ENCODE measurements at places on chromosomes 7 and 10.
A peak's percentile ranks its signal among the peaks of the same experiment; 100 is the strongest.

- DNase-seq = peak; percentile 90
Observed at GRCh38 chr7:114922026-114922651, at the start of gene MDFIC. MDFIC (plus strand) TSS chr7:114922094; CDS start chr7:114923034, 940 bp downstream.

DNA sequence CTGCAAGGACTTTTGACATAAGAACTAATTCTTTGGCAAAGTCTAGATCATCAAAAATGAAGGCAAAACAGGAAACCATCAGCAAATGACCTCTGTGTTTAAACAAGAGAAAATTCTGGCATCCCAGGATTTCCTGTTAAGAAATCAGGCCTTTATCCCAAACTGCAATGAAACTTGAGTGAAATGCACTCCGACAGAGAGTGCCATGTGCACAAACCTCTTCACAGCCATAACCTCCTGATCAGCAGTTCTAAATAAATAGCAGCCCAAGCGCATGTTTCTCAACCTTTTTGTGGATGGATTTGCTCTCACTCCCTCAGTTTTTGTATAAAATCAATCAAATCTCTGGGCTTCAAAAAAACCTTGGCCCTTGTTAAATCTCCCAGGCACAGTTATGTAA, 107.7 kb upstream of the EEPD1 start:
- DNase-seq = peak; percentile 37

- peak; percentile 88 for DNase-seq
Observed at GRCh38 chr10:44978570-44979280, at the start of gene DEPP1. DEPP1 (minus strand) TSS chr10:44978809; CDS start chr10:44978030, 779 bp downstream.

DNA sequence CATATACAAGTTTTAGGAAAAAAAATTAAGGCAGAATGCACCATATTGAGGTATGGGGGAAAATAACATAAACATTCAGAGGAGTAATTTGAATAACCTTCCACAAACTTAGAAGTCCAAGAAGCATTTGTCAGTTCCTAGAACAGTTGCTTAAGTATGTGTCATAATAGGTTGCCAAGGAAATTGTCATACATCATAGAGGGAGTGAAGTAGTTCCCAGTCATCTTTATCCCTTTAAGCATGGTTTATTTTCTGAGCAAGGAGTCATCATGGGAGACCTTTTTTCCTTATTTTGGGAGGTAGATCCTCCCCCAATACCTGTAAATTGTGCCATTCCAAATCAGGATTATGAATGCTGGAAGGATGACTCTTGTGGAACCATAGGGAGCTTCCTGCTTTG, at the start of gene SSMEM1:
Gene SSMEM1, plus strand, starts transcription at position 219 of the 400 bp plus-strand sequence. Its CDS starts 51 bp downstream, at position 270.
- peak; percentile 92 for DNase-seq

GRCh38 chr10:101671453-101671852, 23.5 kb downstream of the FBXW4 start:
- no peak for DNase-seq

DNA sequence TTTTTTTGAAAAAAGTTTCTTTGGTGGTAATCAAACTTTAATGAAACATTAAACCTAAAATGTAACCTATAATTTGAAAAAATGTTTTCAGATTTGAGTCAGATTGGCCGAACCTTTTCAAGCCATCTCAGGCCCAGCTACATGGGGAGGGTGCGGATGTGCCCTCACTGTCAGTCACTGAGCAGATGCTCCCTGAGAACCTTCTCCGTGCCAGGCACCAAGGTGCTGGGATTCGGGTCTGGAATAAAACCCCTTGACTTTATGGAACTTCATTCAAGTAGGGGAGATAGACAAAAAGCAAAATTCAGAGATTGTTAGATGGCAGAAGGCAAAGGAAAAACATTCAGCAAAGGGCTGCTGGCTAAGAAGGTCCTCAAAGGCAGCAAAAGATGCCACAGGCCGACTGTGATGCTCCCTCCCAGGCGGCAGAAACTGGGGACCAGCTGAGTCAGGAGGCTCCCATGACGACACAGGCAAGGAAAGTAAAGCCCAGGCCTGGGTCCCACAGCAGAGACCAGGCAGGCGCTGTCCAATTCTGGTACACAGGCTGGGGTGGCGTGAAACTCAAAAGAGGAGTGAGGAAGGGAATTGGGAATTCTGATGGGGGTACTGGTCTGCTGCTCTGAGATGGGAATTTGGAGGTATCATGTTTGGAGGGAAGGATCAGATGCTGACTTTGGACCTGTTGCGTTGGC, 82.2 kb upstream of the DDC start:
- DNase-seq = no peak

- no peak for DNase-seq
Observed at GRCh38 chr10:118926072-118926417, 103.5 kb upstream of the NANOS1 start.

DNA sequence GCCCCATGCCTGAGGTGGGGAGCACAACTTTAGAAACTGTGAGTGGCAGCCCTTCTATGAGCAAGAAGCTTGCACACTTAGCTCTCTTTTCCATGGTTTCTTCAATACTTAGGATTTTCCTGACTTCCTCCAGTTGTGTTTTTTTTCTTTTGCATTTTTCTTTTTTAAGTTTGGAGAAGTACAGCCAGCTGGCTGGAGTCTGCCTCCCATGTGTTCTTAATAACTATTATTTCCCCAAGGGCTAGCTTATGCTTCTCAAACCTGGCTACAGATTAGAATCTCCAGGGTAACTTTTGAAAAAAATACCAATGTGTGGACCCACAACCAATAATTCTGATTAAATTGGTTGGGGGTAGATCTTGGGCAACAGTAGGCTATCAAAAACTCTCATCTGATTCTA, 37.4 kb upstream of the MEOX2 start:
- peak; percentile 2 for DNase-seq

- DNase-seq = peak; percentile 44
Observed at GRCh38 chr10:52455098-52455497, 141.0 kb downstream of the DKK1 start.

GRCh38 chr10:17586821-17587234, 30.3 kb downstream of the HACD1 start:
- peak; percentile 7 for DNase-seq

DNA sequence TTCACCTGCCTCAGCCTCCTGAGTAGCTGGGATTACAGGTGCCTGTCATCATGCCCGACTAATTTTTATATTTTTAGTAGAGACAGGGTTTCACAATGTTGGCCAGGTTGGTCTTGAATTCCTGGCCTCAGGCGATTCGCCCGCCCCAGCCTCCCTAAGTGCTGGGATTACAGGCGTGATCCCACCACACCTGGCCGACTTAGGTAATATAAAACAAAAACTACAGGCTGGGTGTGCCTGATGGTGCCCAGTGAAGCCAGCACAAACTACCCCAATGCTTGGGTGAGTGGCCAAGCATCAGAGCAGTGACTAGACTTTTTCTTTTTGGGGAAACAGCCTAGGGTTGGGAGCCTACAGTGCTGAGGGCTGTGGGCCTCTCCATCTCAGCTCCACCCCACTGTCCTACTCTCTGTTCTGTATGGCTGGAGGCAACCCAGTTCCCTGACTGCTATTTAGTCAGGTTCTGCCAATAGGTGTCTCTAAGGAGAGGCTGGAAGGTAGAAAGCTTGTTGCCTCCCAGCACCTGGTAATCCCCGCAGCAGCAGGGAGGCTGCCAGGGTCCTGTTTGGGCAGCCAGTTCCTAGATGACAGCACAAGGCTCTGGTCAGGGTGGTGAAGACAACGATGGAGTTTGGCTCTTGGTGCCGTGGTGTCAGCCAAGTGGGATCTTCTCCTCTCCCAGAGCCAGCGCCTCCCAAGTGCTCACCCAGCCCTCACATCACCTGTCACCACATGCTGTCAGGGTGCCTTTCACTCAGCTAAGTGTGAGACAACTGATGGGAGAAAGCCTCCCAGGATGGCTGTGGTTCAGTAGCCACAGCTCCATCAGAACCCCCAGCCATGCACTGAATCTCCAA, 10.4 kb upstream of the NACAD start:
- DNase-seq = no peak

DNA sequence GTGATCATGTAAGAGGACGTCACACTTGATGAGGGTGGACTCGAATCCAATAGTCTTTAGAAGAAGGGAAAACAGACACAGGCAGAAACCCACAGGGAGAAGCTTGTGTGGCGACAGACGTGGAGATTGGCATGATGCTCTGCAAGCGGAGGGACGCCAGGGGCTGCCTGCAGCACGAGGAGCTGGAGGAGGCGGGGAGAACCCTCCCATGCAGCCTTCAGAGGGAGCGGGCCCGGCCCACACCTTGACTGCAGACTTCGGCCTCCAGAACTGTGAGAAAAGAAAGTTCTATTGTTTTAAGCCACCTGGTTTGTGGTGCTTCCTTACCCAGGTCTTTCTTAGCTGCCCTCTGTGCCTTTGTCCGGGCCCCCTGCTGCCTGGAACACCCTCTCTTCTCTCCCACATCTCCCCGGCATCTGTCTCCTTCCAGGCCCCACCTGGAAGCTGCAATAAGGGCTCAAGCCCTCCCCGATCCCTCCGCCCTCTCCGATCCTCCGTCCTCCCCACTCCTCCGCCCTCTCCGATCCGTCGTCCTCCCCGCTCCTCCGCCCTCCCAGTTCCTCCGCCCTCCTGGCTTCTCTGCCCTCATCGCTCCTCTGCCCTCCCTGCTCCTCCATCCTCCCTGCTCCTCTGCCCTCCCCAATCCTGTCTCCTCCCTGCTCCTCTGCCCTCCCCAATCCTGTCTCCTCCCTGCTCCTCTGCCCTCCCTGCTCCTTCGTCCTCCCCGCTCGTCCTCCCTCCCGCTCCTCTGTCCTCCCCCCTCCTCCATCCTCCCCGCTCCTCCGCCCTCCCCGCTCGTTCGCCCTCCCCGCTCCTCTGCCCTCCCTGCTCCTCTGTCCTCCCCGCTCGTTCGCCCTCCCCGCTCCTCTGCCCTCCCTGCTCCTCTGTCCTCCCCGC, 17.4 kb upstream of the PRKAG2 start:
- DNase-seq = no peak

- DNase-seq = no peak
Observed at GRCh38 chr10:53005612-53006345, 233.2 kb upstream of the MBL2 start.

- peak; percentile 71 for DNase-seq
Observed at GRCh38 chr10:116278846-116279245, 5.8 kb upstream of the GFRA1 start.

DNA sequence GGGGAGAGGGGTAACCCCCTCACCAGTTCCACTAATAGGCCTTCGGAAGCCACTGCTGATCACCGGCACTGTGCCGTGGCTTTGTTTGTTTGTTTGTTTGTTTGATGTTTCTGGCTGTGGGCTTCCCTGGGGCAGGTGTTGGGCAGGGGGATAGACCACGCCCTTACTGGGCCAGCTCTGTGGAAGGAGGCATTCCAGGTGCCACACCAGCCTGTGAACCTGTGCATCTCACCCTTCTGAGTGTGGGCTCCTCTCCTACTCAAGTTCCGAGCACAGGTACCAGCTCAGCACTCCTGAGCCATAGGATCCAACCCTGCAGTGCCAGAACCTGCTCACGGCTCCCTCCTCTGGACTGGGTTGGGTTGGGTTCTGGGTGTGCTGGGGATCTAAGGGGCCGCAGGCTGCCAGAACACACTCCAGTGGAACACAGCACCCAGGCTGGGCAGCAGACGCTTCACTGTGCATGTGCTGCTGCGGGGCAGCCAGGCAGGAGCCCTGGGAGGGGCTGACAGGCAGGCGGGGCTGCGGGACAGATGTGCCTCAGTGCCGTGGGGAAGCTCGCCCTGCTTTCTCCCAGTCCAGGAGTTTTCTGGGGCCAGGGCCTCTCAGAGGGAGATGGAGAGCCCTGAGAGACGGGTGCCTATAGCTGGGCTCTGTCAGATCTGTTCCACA, 1053.9 kb downstream of the CNTNAP2 start:
- DNase-seq = no peak
